ENCODE measurements at places on chromosomes 4 and X.

DNA sequence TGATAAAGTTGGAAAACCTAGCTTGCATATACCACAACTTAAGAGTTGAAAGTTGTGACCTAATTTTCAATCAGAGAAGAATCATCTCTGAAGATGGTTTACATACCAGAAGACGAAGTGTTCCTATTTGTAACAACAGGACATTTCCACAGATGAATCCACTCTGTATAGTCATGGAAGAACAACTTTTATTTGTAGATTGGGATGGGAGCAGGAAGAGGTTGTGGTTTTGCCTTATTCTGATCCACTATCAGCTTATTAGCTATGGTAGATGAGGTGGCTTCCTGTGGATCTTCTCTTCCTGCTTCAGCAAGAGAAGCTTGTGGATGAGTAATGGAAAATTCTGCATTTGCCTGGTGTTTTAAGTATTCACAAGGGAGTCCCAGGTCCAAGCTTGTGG lies 18.6 kb upstream of the SUPT20HL1 start:
- DNase-seq = no peak

GRCh38 chrX:136731207-136731782 lies 49.4 kb downstream of the ARHGEF6 start:
- DNase-seq = no peak

DNA sequence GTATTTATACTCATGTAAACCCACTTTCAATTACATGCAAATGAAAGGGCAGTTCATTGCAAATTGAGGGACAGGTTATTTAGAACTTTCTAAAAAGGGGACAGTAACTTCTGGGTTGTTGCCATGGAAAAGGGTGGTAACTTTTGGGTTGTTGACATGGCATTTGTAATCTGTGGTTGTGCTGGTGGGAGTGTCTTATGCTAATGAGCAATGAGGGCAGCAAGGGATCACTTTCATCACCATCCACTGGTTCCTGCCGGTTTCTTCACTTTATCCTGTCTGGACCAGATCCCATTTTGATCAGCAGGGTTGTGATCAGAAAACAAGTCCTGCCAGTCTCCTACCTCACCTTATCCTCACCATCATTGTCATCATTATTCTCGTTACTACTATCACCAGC lies 32.0 kb downstream of the EVC start:
- peak; percentile 3 for DNase-seq

DNA sequence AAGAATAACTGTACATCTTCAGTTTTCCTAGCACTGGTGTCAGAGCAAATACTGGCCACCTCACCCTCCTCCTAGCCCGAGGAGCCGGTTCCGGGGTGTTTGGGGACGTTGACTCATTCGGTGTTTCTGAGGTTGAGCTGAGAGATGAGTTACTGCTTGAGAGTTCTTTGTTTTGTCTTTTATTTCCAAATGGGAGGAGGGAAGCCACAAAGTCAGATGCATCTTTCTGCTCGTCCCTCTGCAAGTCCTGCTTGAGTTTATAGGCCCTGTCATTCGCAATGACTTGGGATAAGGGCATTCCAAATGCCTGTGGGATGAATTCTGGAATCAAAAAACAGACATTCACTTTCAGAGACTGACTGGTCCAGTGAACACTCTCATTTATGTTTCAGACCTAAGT lies 77.5 kb downstream of the HCCS start:
- no peak for DNase-seq

GRCh38 chrX:24789047-24789446 lies 95.3 kb downstream of the POLA1 start:
- DNase-seq = no peak

DNA sequence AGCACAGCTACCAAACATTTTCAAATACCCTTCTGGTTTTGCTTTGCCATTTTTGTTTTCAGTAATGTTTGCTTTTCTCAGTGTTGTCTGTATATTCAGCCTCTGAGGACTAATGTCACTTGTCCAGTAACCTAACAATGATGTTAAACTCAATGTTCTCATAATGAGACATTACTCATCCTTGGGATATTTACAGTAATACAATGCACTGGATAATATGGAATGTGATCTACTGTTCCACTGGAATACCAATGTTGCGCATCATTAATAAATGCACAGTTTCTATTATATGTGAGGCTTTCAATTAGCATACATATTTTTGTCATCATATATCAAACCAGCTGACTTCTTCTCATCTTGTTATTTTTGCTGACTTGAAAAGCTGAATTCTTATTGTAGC lies 259.1 kb downstream of the SH2D1A start:
- DNase-seq = no peak

GRCh38 chr4:104740161-104740560 lies 245.5 kb upstream of the CXXC4 start:
- no peak for DNase-seq

GRCh38 chr4:76943790-76944189 lies 5.8 kb upstream of the SEPTIN11 start:
- no peak for DNase-seq

- peak; percentile 14 for DNase-seq
Observed at GRCh38 chr4:121950680-121951520, 960 bp downstream of the TRPC3 start.

- DNase-seq = peak; percentile 34
Observed at GRCh38 chr4:749698-750666, 44.4 kb downstream of the PCGF3 start.

DNA sequence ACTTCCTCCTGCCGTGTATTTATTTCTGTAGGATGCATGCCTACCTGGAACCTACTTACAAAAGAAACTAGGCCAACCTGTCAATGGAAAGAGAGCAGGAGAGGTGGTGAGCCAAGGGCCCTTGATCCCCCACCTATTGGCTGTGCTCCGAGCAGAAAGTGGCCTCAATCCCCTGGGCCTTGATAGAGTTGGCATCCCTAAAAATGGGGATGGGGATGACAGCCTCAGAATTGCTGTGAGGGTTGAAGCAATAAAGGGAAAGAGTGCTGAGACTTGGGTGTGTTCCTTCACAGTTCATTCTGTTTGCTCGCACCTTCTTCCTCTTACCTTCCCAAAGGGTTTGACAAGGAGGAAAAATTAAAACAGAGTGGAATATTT lies 314.7 kb downstream of the STK32B start:
- no peak for DNase-seq

- DNase-seq = no peak
Observed at GRCh38 chrX:97685753-97686152, 802.0 kb downstream of the RPA4 start.

- DNase-seq = no peak
Observed at GRCh38 chr4:112213856-112214255, 17.7 kb upstream of the AP1AR start.

GRCh38 chrX:9650091-9650490 lies 115.6 kb downstream of the GPR143 start:
- DNase-seq = no peak

- no peak for DNase-seq
Observed at GRCh38 chrX:72057849-72058248, 73.9 kb downstream of the RTL5 start.

- no peak for DNase-seq
Observed at GRCh38 chrX:134999469-134999868, 8.7 kb downstream of the SMIM10 start.

DNA sequence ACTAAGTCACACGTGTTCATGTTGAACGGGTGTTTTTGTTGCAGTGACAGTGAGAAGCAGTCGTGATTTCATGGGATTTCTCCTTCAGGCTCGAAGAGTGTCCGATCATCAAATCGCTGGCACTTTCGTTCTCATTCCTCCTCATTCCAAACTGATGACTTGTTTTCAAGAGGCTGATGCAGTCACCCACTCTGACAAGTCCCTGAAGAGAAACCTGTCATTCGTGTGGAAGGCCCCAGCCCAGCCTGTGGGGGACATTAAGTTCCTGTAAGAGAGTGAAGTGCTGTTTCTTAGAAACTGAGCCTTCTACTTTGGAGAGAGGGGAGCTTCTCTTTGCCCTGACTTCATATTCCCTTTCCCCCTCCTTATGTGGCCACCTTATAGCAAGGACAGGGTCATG lies 8.0 kb downstream of the REELD1 start:
- DNase-seq = no peak

DNA sequence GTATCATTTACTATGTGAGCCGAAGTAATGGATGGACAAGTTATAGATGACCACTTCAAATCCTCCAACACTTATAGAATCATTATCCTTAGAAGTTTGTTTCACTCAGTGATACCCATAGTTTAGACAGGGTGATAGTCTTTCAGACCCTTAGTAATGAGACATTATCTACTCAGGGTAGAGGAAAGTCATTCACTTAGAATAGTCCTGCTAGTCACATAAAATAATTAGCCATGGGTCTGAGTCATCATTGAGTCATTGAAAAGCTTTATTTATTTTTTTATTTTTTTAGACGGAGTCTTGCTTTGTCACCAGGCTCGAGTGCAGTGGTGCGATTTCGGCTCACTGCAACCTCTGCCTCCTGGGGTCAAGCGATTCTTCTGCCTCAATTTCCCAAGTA lies 321.7 kb upstream of the FSTL5 start:
- no peak for DNase-seq

GRCh38 chrX:103215425-103215991 lies 600 bp downstream of the BEX4 start:
- DNase-seq = peak; percentile 82

DNA sequence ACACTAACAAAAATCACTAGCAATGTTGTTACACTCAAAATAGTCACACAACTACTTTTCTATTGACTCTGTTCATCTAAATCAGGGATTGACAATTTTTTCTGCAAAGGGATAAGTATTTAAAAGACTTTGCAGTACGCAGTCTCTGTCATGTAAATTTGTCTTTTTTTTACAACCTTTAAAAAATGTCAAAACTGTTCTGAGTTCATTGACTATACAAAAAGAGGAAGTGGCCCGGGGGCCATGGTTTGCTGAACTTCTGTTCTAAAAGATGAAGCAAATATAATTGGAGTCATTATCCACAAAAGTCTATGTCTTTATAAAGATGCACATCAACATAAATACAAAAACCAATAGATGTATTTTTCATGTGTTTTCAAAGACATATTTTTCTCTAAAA lies 1310.3 kb downstream of the RPA4 start:
- DNase-seq = no peak

DNA sequence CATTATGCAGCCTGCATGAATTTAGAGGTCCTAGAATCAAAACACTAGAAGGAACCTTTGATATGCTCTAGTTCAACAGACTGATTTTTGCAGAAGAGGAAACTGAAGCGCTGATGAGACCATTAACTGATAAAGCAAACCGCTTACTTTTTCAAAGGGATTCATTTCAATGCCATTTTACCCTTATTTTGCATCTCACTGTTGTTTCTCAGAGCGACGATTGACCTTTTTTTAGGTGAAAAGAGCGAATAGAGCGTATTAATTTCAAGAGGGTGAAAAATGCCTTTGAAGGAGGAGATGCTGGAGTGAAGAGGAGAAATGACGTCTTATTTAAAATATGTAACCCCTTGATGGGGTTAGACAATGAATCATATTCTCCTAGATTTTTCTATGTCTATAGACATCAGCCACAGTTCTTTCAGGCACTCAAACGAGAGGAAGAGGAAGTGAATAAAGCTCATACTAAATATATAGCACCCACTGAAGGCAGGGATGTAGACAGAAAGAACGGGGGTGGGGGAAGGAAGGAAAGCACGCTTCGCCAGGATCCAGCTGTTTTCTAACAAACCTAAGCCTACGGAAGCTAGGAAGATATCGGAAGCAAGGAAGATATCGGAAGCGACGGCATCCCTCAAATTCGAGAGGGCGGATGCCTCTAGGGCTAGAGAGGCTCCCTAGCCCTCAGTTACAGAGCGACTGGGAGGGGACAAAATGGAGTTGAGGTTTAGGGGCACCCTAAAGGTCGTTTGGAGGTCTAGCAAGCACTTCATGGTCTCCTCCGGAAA lies 848 bp downstream of the ACSL4 start:
- no peak for DNase-seq
